Neural crest cell (in vitro differentiated cells): ENCODE measurements at places on chromosomes 5 and 9.

GRCh38 chr5:174183701-174184100, 138.2 kb downstream of the NSG2 start:
- DNase-seq, result no peak
- peaks cover 3% of the 10 kb centered on the region for H3K4me1 ChIP-seq
- no peak overlapping the region for H3K27ac ChIP-seq
- peaks cover 12% of the 10 kb centered on the region for H3K27me3 ChIP-seq
- no peak overlapping the region for H3K4me3 ChIP-seq
- H3K36me3 ChIP-seq, result no peaks in the 10 kb centered on the region

GRCh38 chr9:127154390-127155191, 32.2 kb upstream of the ANGPTL2 start:
- no peaks in the 10 kb centered on the region for H3K36me3 ChIP-seq
- no peak for DNase-seq

- no peaks in the 10 kb centered on the region for H3K27me3 ChIP-seq
- H3K4me3 ChIP-seq, result no peak overlapping the region
- no peaks in the 10 kb centered on the region for H3K4me1 ChIP-seq
- H3K36me3 ChIP-seq, result peaks cover 17% of the 10 kb centered on the region
- no peak overlapping the region for H3K27ac ChIP-seq
Measured at GRCh38 chr5:97167435-97167834, 15.6 kb downstream of the RIOK2 start.

- no peak overlapping the region for H3K4me3 ChIP-seq
- no peak overlapping the region for H3K27ac ChIP-seq
- H3K36me3 ChIP-seq, result no peaks in the 10 kb centered on the region
- peaks cover 25% of the 10 kb centered on the region for H3K4me1 ChIP-seq
- H3K27me3 ChIP-seq, result no peaks in the 10 kb centered on the region
Measured at GRCh38 chr5:76791461-76791860, 27.4 kb upstream of the F2RL1 start.
